ENCODE measurements at places on chromosomes 3 and 15.

DNA sequence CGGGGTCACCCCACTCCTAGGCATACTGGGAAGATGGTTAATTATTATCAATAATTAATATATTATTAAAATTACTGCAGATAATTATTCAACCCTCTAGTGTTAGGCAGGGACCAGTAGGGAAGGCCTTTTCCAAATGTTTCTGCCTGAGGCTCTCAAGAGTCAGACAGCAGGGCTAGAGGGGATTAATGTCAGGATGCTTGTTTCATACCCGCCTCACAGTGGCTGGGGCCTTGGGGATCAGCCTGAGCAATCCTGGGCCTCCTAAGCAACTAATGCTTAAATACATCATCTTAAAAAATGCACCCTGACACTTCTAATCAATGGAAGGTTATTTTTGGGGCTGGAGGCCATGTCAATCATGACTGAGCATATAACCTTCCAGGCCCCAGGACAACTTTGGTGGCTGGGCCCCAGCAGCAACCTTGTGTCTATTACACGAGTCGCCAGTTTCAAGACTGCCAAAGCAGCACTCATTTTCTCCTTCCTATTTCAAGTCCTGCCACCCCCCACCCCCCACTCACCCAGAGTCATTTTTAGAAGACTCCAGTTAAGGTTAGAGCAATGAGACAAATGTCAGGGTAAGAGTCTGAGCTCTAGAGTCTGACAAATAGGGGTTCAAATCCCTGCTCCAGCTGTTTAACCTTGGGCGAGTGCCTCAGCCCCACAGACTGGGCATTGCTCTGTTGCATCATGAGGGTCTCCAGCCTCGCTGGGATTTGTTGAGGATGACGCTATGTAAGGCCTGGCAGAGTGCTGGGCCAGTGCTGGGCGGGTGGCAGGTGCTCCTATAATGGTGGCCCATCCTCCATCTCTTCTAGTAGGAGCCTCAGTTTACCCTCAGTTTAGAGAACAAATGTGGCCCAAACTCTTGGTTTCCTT is 6.1 kb downstream of the AMOTL2 start:
- no peak for DNase-seq

DNA sequence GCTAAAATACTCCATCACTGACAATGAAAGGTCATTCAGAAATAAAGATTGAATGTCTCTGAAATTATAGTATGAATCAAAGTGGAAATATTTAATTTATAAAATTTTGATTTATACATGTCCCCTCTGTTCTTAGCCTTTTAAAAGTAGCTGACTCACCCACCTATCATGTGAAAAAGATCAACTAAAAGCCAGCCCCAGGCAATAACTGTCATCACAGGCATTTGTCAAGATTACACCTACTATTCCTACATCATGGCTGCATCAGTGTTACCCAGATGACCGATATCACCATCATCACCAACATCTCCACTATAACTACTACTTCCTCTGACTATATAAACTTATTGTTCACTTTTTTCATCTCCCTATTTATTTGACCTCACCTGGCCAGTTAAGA is 14.3 kb upstream of the PIK3R4 start:
- DNase-seq: no peak

GRCh38 chr3:42666022-42666421 is 12.5 kb downstream of the ZBTB47 start:
- no peak for DNase-seq

GRCh38 chr15:81084716-81085115 is 49.4 kb upstream of the CFAP161 start:
- DNase-seq: no peak

GRCh38 chr15:79084308-79084968 is 6.1 kb downstream of the RASGRF1 start:
- no peak for DNase-seq

DNA sequence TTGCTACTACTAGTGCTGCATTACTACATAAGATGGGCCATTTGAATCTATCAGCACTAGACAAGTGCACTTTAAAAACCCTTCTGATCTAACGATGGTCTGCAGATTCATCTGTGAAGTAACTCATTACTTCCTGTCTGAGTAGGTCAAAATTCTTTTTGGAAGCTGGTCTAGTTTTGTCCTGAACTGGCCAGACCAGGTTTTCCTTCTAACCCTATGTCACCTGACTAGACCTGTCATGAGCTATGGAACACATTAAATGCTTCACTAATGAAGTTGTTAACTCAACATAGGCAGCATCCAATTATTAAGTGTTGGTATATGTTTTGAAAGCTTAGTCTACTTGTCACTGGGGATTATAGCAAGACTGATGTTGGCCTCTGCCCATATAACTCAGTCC is 10.1 kb upstream of the RBM5 start:
- no peak for DNase-seq
